DMS79 (cell line): ENCODE measurements at places on chromosomes 5 and 9.

DNA sequence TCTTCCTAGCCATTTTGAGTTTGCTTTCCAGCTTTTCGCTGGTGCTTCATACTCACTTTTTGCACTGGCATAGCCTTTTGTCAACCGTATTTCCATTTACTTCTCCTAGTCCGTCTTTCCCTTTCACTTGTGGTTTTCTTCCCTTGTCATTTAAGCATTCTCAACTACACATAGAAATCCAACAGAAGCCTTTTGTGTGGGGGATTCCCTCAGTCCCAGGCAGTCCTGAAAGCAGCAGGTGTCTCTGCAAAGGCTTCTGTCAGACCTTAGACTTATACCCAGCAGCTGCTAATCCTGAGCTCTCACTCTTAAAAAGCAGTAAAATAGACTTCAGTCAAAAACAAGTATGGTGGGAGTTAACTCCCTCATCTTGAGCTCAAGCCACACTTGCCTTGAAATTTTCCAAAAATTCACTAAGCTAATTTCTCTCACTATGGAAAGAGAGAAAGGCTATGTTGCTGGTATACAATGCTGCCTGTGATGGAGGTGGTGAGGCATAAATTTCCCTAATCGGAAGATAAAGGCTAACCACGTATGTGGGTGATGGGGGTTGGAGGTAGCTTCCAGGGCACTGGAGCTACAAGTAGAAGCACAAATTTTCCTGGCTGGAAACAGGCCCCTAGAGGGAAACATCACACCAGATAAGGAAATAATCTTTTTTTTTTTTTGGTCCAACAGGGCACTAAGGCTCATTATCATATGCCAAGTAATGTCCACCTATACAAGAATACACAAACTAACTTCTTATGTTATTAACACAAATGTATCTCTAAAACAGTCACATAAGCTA, 34.8 kb upstream of the IFNK start:
- no peak for DNase-seq

DNA sequence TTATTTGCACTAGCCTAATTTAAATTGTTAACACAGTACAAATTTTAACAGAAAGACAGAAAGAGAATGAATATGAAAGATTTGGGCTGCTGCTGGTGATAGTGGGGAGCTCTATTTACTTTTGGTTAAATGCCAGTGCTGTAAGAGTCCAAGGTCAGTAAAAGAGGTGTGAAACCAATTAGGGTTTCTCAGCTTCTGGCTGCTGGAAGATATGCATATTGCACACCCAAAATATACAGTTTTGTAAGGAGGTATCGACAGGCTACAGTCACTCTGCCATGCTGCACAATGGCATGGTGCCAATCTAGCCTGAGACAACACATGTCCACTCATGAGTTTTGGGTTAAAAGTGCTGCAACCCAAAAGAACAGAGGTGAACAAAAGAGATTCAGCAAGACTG, 79.3 kb downstream of the PPP2R2B start:
- no peak for DNase-seq

DNA sequence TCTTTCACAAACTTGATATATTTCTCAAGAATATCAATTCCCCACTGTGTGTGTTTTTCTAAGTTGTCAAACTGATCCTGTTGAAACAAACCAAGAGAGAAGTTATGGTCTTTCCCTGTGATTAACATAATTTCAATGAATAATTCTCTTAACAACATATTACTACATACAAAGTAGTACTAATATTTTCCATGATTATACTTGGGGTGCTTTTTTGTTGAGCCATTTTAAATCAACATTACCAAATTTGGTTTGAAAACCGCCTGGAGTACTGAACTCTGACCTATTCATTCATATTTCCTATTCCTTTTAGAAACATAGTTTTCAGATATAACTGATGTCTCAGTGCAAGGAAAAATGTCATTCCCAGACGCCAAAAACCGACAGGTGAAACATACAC, 48.1 kb downstream of the FNBP1 start:
- DNase-seq, result no peak

GRCh38 chr5:154479944-154480750, 2.1 kb upstream of the HAND1 start:
- DNase-seq, result no peak

DNA sequence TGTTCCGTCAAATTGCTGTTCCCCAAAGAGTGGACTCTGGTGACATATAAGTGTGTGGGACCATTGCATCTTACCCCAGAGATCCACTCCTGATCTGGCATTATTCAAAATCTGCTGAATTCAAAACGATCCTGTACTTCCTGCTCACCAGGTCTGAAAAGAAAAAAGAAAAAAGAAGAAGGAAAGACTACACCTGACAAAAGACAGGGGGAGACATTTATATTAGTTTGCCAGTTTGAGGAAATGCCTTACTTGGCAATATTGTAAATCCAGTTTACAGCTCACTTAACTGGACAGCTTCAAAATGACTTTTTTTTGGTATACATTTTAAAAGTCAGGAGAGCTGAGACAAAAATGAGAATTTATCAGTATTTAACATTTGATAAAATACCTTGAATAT, 15.0 kb upstream of the GRHPR start:
- DNase-seq, result no peak

- no peak for DNase-seq
Measured at GRCh38 chr5:73297430-73297829, 124.4 kb downstream of the TMEM174 start.

DNA sequence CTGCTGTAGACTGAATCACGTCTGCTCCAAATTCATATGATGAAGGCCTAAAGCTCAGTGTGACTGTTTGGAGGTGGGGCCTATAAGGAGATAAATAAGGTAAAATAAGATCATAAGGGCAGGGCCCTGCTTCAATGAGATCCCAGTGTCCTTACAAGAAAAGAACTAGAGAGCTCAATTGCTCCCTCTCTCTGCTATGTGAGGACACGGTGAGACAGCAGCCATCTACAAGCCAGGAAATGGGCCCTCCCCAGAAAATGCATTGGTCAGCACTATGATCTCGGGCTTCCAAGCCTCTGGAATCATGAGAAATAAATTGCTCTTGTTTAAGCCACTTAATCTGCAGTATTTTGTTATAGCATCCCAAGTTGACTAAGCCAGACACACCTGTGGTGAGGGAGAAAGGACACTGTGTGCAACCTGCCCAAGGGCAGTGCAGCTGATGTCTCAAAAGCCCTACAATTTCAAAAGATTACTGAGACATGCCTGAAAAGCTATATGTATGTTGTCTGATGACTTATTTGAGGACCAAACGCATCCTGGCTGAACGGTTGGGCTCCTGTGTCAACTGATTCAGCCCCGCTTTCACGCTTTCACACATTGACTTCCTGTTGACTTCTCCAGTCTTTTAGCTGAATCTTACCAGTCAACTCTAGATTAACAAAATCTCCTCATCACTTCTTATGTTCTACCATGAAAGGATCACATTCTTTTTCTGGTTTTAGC, 13.2 kb downstream of the GZMK start:
- no peak for DNase-seq

- no peak for DNase-seq
Measured at GRCh38 chr9:87889882-87890252, 7.2 kb downstream of the SPATA31E1 start.

GRCh38 chr9:95516734-95517558, at the start of gene PTCH1:
Gene PTCH1 (minus strand): TSS chr9:95516971.
- no peak for DNase-seq

DNA sequence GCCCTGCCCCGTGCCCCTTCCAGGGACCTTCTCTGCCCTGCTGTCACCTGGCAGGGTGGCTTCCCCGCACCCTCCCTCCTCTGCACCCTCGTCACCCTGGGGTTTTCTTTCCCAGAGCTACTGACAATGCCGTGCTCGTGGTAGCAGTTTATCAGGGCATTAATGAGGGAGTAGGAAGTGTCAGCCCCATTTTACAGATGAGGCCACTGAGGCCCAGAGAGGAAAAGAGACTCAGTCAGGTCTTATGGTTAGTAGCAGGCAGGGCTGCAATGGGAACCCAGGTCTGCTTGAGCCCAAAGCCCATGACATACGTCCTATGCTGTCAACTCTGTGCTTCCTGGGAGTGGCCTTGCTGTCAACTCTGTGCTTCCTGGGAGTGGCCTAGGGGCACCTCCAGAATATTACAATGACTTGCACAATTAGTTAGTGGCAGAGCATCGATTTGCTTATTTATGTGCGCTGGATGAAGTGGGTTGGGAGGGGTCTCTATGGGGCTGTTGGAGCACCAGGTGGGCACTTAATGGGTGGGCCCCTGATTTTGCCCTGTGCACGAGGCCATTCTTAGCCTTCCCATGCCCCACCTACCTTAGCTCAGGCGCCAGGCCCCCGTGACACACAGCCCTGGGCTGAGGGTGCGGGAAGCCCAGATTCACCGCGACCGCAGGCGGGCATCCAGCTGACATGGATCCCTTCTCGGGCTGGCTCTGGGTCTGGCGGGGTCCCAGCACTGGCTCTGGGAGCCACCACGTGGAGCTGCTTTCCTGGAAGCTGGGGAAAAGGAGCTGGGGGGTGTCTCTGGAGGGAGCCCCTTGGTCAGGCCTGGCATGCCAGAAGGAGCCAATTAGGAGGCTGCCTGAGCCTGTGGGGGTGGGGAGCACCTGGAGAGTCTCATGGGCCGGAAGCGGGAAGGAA, 82.0 kb upstream of the ORM1 start:
- no peak for DNase-seq

GRCh38 chr5:6837519-6838110, 124.4 kb downstream of the TENT4A start:
- DNase-seq, result no peak

GRCh38 chr5:160545832-160546231, 124.2 kb downstream of the PTTG1 start:
- no peak for DNase-seq

- DNase-seq, result no peak
Measured at GRCh38 chr5:61701877-61702602, 370.0 kb downstream of the ZSWIM6 start.

DNA sequence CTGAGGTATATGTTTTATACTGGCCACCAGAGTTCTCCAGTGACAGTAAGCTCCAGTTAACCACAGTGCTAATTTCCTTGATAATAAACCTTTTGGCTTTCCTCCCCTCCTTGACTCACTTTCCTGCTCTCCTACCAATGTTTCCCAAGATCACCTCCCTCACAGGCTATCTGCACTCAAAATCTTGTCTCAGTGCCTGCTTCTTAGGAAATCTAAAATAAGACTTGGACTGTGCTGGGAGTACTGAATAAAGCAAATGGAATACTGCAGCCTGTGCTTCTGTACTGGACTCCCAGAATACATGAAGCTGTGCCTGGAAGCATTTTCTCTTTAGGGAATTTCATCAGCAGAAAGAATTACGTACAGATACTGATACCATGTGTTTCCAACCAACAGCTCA, 1.7 kb upstream of the DCP2 start:
- DNase-seq, result no peak
